ENCODE measurements at places on chromosomes 5 and 9.

DNA sequence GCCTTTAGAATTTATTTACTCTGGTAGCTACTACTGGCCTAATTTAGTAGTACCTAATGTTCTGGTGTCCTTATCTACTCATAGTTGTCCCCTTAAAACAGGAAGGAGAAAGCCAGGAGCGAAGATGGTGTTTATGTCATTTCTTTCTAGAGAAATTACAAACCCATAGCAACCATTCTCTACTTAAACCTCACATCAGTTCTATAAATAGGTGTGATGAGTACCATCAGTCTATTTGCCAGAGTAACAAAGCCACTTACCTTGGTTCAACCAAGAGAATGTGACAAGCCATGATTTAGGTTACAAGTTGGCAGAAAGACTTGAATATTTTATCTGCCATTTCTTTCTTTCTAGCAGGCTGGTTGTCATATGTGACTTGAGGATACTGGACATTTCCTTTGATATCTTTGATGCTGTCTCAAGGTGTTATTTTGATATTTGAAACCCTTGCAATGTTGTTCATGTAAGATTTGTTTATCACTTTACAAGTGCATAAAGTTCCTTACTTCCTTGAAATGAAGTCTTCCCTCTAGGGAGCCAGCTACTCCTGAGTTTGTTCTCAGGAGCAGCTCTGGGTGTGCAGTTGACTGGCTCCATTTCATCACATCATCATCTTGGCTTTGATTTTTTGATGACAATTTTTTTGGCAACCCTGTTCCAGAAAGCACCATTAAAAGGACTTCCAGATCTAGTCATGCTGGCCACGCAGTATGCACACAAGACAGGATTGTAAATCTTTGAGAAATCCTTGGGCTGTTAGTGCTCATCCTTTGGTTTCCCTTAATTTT, 286.8 kb downstream of the ARHGAP26 start:
- peaks cover 37% of the 10 kb centered on the region for H3K4me1 ChIP-seq
- H3K27ac ChIP-seq: no peak overlapping the region
- no peak for DNase-seq
- no peak overlapping the region for H3K4me3 ChIP-seq
- H3K27me3 ChIP-seq: no peaks in the 10 kb centered on the region

GRCh38 chr5:168944004-168944403, 356.9 kb downstream of the SLIT3 start:
- DNase-seq: no peak
- H3K4me1 ChIP-seq: peaks cover 4% of the 10 kb centered on the region
- H3K27me3 ChIP-seq: no peaks in the 10 kb centered on the region

- no peaks in the 10 kb centered on the region for H3K27me3 ChIP-seq
- H3K36me3 ChIP-seq: no peaks in the 10 kb centered on the region
- no peaks in the 10 kb centered on the region for H3K4me1 ChIP-seq
- no peak overlapping the region for H3K4me3 ChIP-seq
- H3K27ac ChIP-seq: no peak overlapping the region
- no peak for DNase-seq
Observed at GRCh38 chr9:80691229-80691628, 998.1 kb downstream of the TLE1 start.

GRCh38 chr5:122291000-122291901, 20.8 kb upstream of the SNCAIP start:
- H3K27me3 ChIP-seq: no peaks in the 10 kb centered on the region
- no peak overlapping the region for H3K27ac ChIP-seq
- no peaks in the 10 kb centered on the region for H3K4me1 ChIP-seq
- DNase-seq: no peak
- H3K36me3 ChIP-seq: no peaks in the 10 kb centered on the region

GRCh38 chr9:92266486-92266885, 27.0 kb downstream of the IARS1 start:
- no peaks in the 10 kb centered on the region for H3K27me3 ChIP-seq
- DNase-seq: no peak
- H3K4me3 ChIP-seq: no peak overlapping the region
- H3K27ac ChIP-seq: no peak overlapping the region

DNA sequence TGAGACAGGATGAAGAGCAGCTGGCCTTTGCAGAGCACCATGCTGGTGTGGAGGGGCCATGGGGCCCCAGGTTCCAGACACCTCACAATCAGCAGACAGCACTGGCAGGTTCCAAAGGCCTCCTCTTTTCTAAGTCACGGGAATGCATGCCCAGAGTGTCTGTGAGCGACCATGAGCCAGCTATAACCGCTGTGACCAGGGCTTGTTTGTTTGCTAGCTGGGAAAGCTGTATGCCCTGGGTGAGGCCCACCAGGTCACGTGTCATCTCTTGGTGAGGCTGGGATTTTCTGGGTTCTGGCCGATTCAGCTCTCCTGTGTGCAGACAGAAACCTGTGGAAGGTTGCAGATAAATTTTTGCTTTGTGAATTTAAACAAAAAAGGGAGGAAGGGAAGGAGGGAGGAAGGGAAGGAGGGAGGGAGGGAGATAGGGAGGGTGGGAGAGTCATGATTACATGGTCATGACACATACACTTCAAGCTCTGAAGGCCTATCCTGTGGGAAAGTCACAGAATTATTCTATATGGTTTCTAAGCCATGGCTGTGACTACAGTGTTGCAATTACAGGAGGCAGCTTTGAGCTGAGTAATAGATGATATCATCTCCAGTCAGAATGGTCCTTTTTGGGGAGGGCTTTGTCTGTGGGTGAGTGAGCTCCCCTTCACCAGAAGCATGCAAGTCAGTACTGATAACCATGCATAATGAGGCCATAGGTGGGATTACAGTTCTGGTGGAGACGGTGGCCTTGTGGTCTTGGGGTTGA, 37.2 kb downstream of the PAPPA start:
- H3K4me1 ChIP-seq: no peaks in the 10 kb centered on the region
- H3K27ac ChIP-seq: no peak overlapping the region
- no peak for DNase-seq
- H3K27me3 ChIP-seq: no peaks in the 10 kb centered on the region
- H3K4me3 ChIP-seq: no peak overlapping the region

GRCh38 chr5:134138416-134139376, 24.2 kb downstream of the TCF7 start:
- no peak for DNase-seq
- H3K27ac ChIP-seq: no peak overlapping the region
- peaks cover 46% of the 10 kb centered on the region for H3K4me1 ChIP-seq
- H3K27me3 ChIP-seq: no peaks in the 10 kb centered on the region
- peaks cover 82% of the 10 kb centered on the region for H3K36me3 ChIP-seq
- H3K4me3 ChIP-seq: no peak overlapping the region

DNA sequence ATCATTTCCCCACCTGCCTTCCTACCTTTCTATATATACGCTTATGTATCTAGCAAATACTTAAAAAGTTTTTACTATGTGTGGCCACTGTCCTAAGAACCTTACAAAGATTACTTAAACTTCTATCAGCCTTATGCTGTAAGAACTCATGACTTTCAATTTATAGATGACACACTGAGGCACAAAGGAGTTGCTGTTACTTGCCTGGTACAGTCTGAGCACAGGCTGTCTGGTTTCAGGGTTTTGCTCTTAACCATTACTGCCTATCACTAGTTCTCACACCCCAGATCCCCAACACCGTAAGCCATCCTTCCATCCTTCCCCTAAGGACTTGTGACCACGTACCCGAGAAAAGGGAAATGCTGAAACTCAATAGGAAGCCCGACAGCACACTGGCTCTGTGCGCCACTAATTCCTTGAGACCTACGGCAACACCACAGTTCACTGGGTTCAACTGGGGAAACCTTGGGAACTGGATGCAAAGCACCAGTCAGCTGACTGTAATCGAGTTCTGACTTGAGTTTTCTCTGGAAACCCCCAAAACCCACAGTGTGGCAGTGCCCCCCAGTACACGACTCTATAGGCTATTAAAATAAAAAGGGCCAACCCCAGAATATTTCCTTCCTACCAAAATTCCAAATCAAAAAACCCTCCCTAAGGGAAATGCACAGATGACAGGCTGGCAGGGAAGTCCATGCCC, 56.0 kb downstream of the AUH start:
- peaks cover 25% of the 10 kb centered on the region for H3K4me1 ChIP-seq
- DNase-seq: no peak
- H3K27me3 ChIP-seq: no peaks in the 10 kb centered on the region
- no peak overlapping the region for H3K27ac ChIP-seq

DNA sequence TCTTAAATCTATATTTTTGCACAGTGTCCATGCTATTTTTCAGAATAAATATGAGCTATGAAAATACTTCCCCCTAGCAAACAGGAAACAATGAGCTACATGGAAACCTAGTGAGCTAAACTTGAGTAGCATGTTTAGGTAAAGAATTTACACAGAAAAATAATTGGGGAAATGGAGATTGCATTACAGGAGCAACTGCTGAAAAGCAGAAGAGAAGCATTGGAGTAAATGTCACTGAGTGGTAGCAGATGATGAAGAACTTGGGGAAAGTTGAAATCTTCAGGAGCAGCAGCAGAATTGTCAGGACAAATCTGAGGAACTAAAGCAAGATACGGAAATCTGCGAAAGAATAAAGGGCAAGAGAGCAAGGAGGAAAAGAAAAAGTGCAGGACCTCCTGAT, 610.3 kb downstream of the TLE1 start:
- peaks cover 20% of the 10 kb centered on the region for H3K4me1 ChIP-seq
- H3K4me3 ChIP-seq: no peak overlapping the region
- no peak for DNase-seq
- no peak overlapping the region for H3K27ac ChIP-seq

GRCh38 chr9:135561391-135562234, at the start of gene PAEP:
TSS of gene PAEP (plus strand) at chr9:135561756.
- DNase-seq: no peak
- no peak within 1 kb of the TSS for H3K27ac ChIP-seq
- H3K27me3 ChIP-seq: no peaks in the 10 kb centered on the region
- no peak within 1 kb of the TSS for H3K4me3 ChIP-seq
- no peaks in the 10 kb centered on the region for H3K4me1 ChIP-seq
- H3K36me3 ChIP-seq: no peaks in the 10 kb centered on the region

DNA sequence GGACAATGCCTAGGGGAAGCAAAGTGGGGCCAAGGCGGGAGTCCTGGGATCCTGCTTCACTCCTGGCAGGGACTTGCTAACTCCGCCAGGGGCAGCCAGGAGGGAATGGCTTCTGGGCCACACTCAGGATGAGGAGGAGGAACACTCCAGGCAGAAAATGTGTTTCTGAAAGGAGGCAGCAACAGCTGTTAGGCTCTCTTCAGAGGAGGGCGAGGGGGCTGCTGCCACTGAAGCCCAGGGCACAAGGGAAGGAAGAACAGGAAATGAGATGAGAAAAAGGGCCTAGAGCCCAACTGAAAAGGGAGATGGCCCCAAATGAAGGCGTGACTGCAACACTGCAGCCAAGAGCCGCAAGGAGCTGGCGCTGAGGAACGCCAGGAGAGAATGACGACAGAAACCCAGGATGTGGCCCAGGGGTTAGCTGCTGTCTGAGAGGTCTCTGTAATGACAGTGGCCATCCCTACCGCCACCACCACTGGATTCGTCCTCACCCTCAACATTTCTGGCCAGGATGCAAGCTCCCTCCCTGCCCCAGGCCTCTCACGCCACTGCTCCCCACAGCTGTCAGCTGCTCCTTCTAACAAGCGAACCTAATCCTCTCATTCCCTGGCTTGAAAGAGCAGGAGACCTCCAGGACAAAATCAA, 15.8 kb downstream of the PSMB7 start:
- H3K27ac ChIP-seq: peak overlapping the region; percentile 53
- no peaks in the 10 kb centered on the region for H3K27me3 ChIP-seq
- peaks cover 18% of the 10 kb centered on the region for H3K36me3 ChIP-seq
- H3K4me1 ChIP-seq: no peaks in the 10 kb centered on the region

- no peak for DNase-seq
- no peak overlapping the region for H3K27ac ChIP-seq
- H3K4me1 ChIP-seq: no peaks in the 10 kb centered on the region
- no peaks in the 10 kb centered on the region for H3K36me3 ChIP-seq
- no peaks in the 10 kb centered on the region for H3K27me3 ChIP-seq
Observed at GRCh38 chr9:61668846-61669245, 479.0 kb downstream of the SPATA31A7 start.

- H3K4me3 ChIP-seq: no peak overlapping the region
- H3K27me3 ChIP-seq: no peaks in the 10 kb centered on the region
- peaks cover 3% of the 10 kb centered on the region for H3K36me3 ChIP-seq
- no peaks in the 10 kb centered on the region for H3K4me1 ChIP-seq
Observed at GRCh38 chr5:72355706-72356299, 35.6 kb downstream of the PTCD2 start.

GRCh38 chr5:75324791-75325190, 12.2 kb upstream of the HMGCR start:
- peaks cover 18% of the 10 kb centered on the region for H3K4me1 ChIP-seq
- no peak overlapping the region for H3K4me3 ChIP-seq
- H3K36me3 ChIP-seq: no peaks in the 10 kb centered on the region

DNA sequence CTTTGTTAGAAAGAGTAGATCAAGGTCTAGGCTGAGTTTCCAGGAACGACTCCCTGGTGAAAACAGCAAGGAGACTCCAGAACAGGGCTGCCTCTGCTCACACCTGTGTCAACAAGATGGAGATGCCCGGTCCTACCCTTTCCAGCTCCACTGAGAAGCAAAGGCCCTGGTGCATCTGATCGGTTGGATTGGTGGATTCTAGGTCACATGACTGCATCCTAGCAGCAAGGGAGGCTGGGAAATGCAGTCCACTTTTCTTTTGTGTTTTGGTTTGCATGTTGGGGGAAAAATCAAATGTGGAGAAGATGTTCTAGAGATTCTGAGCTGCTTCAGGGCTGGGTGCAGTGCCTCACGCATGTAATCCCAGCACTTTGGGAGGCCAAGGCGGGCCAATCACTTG, 82.0 kb upstream of the TRIO start:
- H3K36me3 ChIP-seq: no peaks in the 10 kb centered on the region
- DNase-seq: no peak
- H3K27me3 ChIP-seq: no peaks in the 10 kb centered on the region
- no peak overlapping the region for H3K27ac ChIP-seq
- H3K4me3 ChIP-seq: no peak overlapping the region

GRCh38 chr9:98575379-98576346, 133.1 kb downstream of the GABBR2 start:
- no peak for DNase-seq
- no peak overlapping the region for H3K4me3 ChIP-seq
- no peaks in the 10 kb centered on the region for H3K4me1 ChIP-seq
- H3K27ac ChIP-seq: no peak overlapping the region
- H3K27me3 ChIP-seq: no peaks in the 10 kb centered on the region

GRCh38 chr5:149216496-149216895, 55.2 kb upstream of the AFAP1L1 start:
- peaks cover 5% of the 10 kb centered on the region for H3K4me1 ChIP-seq
- no peak overlapping the region for H3K4me3 ChIP-seq
- no peak for DNase-seq
- H3K27me3 ChIP-seq: no peaks in the 10 kb centered on the region

DNA sequence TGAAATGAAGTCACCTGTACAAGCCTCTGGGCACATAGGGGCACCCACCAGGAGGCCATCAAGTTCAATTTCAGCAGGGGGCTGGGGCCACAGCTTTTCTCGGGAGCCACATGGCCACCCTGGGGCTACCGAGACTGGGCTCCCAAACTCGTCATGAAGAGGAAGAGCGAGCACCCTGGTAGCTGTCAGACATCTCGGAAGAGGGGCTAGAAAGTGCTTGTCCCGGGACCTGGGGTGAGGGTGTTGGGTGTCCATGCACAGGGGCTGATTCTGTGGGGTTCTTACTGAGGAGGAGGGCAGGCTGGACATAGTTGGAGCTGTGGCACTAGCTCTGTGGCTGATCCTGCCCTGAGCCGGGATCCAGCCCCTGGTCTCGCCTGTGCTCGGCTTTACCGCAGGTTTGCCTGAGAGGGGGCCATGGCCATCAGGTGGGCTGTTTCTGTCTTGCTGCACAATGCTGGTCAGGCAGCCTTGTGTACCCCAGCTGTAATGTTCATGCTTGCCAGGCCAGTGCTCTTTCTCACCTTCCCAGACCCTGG, 70.3 kb downstream of the PHF2 start:
- peaks cover 8% of the 10 kb centered on the region for H3K36me3 ChIP-seq
- DNase-seq: no peak
- H3K4me1 ChIP-seq: no peaks in the 10 kb centered on the region
- no peaks in the 10 kb centered on the region for H3K27me3 ChIP-seq
- H3K4me3 ChIP-seq: no peak overlapping the region
- H3K27ac ChIP-seq: no peak overlapping the region
